ENCODE measurements at places on chromosomes 2 and 18.
A peak's percentile ranks its signal among the peaks of the same experiment; 100 is the strongest.

GRCh38 chr2:158291544-158292180, 164.9 kb downstream of the CCDC148 start:
- no peak for DNase-seq

- peak; percentile 18 for DNase-seq
Measured at GRCh38 chr2:240972636-240973521, 25.5 kb upstream of the SNED1 start.

DNA sequence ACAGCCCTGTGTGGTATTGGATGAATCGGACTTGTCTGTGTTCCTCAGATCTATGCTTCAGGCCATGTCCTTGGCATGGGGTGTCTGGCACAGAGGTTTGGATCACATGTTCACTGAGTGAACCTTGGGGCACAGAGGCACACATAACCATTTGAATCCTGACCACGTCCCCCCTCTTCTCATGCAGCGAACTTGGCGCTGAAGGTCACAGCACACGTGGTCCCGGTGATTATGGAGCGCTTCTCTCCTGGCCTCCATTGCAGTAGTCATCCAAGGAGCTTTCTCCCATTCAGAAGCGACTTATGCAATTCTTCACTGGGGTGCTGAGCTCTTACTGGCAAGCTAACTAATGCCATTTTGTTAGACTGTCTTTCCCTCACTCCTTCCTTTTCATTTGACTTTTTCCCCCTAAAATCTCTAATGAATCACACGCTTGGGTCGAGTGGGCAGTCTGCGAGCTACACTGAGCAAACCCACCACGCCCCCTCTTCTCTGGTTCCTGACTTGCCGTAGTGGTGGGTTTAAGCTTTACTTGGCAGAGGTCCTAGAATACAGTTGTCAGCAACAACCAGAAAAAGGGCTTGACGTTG, 59.4 kb downstream of the KCNG2 start:
- DNase-seq, result peak; percentile 5

DNA sequence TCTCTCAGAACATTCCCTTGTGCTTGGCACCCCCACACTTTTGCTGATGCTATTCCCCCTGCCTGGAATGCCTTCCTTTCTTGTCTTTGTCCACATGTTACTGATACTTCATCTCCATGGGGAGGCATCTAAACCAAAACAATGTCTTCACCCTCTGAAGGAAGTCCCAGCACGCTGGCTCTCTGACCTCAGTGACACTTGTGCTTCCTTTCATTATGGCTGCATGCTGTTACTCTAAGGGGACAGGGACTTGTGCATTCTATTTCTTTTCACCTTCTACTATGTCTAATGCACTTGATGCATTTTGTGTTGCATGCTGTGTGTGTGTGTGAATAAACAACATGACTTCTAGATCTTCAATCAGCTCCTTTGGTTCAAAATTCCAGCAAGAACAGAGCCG, 24.6 kb downstream of the EFR3B start:
- no peak for DNase-seq

DNA sequence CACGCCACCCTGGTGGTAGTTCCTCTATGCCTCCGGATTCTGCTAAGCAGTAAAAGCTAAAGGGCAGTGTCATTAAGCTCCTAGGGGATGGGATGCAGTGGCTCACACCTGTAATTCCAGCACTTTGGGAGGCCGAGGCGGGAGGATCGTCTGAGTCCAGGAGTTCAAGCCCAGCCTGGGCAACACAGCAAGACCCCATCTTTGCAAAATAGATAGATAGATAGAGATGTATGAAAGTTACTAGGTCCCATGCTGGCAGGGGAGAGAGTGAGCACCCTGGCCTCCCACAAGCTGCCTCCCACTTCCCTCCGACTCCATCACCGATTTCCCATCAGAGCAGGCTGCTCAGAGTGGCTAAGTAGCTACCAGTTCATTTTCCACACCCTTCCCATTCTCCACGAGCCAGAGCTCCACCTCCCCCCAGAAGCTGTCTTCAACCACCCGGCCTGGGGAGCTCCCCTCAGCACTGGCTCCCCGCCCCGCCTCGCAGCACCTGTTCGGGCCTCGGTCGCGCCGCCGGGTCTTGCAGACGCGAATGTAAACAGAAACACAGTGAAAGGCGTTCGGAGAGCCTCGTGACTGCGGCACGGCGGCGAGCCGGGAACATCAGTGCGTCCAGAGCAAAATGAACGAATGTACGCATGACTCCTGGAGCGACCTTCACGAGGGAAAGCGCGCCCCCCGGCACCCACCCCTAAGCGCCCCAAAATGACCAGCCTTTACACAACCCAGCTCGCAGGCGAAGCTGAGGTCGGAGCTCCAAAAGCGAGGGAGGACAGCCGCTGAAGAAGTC, 598 bp upstream of the CEP68 start:
- DNase-seq, result no peak

- DNase-seq, result peak; percentile 56
Measured at GRCh38 chr18:9135912-9136314, 668 bp upstream of the ANKRD12 start.

GRCh38 chr2:111622859-111623258, 261.1 kb downstream of the ANAPC1 start:
- DNase-seq, result peak; percentile 20

GRCh38 chr18:62715436-62715758, at the start of gene PHLPP1:
TSS of gene PHLPP1 (plus strand) at chr18:62715541. CDS start at chr18:62715684, 143 bp downstream.
- DNase-seq, result no peak

- no peak for DNase-seq
Measured at GRCh38 chr2:5740053-5740452, 47.9 kb downstream of the SOX11 start.

- no peak for DNase-seq
Measured at GRCh38 chr2:168416555-168416954, 39.5 kb upstream of the CERS6 start.

- no peak for DNase-seq
Measured at GRCh38 chr2:179686718-179687342, 174.6 kb downstream of the ZNF385B start.

DNA sequence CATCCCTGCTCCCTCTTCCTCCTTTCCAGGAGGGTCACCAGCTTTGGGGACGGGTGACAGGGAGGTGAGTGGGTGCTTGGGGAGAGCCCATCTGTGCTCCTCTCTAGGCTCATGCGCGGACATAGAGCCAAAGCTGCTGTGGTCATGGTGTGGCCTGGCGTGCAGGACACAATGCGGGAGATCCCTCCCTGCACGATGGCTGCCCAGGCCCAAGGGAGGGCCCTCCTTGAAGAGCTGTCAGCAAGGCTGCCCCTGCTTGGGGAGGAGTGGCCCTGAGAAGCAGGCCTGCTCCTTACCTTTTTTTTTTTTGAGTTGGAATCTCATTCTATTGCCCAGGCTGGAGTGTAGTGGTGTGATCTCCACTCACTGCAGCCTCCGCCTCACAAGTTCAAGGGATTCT, 111.4 kb downstream of the DYSF start:
- DNase-seq, result no peak

GRCh38 chr2:104599787-104600510, 254.0 kb upstream of the POU3F3 start:
- DNase-seq, result peak; percentile 27

GRCh38 chr18:48006415-48007175, 76.1 kb upstream of the SMAD2 start:
- no peak for DNase-seq

GRCh38 chr18:26768385-26768784, 97.1 kb downstream of the AQP4 start:
- no peak for DNase-seq

GRCh38 chr2:238066218-238066617, 5.4 kb downstream of the SCLY start:
- DNase-seq, result no peak

GRCh38 chr2:15892151-15892880, 48.0 kb upstream of the MYCN start:
- DNase-seq, result no peak

DNA sequence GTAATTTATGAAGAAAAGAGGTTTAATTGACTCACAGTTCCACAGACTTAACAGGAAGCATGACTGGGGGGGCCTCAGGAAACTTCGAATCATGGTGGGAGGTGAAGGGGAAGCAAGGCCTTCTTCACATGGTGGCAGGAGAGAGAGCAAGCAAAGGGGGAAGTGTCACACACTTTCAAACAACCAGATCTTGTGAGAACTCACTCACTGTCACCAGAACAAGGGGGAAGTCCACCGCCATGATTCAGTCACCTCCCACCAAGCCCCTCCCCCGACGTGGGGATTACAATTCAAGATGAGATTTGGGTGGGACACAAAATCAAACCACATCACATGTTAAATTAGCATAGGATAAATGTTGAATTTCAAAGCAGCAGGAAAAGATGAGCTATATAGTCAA, 56.2 kb downstream of the STRADB start:
- no peak for DNase-seq

DNA sequence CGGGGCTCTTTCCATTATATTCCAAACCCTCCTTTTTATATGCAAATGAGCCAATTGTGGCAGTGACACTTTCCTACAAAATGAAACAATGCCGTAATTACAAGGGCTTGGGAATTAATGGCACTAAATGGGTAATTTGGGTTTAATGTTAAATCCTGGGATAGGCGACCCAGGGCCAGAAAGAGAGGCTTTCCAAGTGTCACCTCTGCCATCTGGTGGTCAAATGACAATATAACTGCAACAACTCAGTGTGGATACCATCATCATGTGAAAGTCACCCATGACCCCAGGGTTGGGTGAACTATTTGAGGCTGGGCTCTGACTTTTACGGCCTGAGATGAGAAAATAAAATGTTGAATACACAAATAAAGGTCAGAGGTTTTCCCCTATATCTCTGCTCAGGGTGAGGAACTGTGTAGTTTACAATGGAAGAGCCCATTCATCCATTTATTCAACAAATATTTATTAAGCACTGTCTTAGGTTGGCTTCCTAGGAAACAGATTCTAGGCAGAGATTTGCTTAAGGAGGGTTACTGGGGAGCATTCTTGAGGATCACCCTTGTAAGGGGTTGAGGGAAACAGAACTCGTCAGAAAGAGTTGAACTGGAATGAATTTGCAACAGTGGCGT, 13.6 kb upstream of the THADA start:
- peak; percentile 29 for DNase-seq

- DNase-seq, result no peak
Measured at GRCh38 chr2:102391565-102391964, 31.4 kb upstream of the IL18RAP start.

- DNase-seq, result no peak
Measured at GRCh38 chr2:160471950-160472349, 21.7 kb downstream of the RBMS1 start.

DNA sequence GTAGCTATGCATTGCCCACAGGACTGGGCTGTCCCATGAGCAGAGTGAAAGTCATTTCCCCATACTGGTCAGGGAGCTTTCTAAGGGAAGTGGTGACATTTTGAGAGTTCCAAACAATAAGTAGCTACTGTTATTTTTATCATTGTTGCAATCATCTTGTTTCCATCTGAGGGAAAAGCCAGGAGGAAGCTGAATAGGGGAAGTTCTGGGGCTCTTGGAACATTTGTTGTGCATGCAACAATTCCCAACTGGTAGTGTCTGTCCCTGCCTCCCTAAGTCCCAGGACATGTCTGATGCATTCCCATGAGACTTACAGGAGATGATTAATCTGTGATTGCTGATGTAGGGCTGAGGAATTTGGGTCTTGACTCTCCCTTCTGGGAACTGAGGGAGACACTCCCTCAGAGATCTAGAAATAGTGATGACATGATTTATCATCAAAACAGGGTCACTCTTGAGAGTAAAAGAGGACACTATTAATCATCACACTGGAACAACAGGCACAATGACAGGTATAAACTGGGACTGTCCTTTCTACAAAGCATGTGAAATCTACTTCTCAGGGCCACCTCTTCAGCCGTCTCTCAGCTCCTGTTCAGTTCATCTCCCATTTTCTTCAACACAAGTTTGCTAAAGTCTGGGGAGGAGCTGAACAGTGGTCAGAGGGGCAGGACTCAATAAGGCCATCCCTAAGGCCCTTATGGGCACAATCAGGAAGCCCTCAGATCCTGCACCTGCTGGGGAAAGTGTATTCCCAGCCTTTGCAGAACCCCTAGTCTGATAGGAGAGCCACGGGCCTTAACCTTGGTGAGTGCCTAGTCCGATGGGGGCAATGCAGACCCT, 28.0 kb upstream of the MARCO start:
- peak; percentile 83 for DNase-seq

- peak; percentile 71 for DNase-seq
Measured at GRCh38 chr2:196601430-196602306, 37.8 kb upstream of the CCDC150 start.

DNA sequence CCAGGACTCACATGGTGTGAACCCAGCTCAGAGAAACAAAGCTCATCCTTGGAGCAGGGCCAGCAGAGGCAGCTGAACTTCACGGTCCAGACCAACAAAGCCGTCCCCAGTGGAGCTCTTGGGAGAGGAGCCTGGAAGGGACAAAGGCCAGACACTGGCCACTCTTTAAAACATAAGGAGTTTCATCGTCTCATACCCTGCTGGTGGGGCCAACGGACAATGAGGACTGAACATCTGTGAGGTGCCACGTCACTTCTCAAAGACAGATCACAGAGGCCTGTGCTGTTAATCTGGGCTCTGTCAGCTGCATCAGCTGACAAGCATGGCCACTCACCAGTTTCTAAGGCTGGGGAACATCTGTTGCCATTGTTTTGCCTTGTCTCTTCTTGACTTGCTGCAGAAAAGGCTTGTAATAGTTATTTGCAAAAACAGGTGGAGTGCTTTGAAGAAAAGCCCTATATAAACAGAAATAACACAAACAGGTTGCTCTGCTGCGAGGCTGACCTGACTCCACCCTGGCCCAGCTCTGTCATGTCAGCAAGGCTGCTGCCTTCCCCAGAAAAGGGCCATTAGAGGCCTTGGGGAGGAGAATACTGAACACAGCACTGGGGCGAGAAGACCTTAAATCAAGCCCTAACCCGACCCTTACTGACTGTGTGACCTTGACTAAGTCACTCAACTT, 68.1 kb upstream of the DAPL1 start:
- DNase-seq, result no peak

DNA sequence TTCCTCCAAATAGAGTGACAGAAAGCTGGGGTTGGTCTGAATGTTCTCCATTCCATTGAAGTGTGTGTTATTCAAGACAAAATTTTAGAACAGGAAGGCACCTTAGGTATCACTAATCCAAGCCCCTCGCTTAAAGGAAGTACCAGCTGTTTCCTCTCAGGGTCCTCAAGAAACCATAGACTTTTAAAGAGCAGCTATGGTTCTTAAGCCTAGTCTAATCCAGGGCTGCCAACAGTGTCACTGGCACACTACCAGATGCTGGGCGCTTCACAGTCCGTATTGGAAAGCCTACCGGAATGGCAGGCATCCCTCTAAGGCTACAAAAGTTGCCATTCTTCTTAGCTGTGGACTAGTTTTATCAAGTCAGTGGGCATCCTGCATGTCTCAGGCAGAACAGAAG, 1.9 kb downstream of the NEMP2 start:
- no peak for DNase-seq

DNA sequence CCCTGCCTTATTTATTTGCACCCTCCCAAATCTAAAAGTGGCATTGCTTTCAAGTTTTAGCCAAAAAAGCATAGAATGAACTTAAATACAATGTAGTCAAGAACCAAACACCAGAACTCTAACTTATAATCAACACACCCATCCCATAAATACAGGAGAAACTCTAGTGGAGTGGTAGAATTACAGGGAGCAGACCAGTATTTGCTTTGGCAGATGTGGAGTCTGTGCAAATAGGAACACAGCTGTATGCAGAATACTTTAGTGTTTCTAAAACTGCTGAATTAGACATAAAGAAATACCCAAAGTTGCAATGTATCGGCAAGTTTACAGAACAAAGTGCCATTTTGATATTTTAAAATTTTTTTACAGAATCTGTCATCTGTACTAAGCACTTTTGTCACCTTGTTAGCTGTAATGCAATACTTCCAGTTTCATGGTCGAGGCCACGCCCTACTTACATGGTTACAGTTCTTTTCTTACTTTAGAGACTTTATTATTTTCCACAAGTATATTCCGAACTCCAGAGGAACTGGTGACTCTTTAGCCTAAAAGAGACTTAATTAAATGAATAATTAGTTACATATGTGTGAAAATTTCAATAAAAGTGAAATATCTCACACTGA, 23.7 kb upstream of the COL5A2 start:
- DNase-seq, result no peak
